T-cell (primary cell): ENCODE measurements at places on chromosomes 7 and 10. TPM values are rescaled to one million over a fixed set of nuclear protein-coding genes. Genes with fewer than 3 reads are reported as not detected.

- no peaks in the 10 kb centered on the region for H3K4me1 ChIP-seq
- H3K4me3 ChIP-seq = no peak overlapping the region
- no peak for DNase-seq
- H3K27ac ChIP-seq = no peak overlapping the region
- H3K27me3 ChIP-seq = no peaks in the 10 kb centered on the region
Observed at GRCh38 chr10:60338786-60339185, 50.9 kb downstream of the ANK3 start.

DNA sequence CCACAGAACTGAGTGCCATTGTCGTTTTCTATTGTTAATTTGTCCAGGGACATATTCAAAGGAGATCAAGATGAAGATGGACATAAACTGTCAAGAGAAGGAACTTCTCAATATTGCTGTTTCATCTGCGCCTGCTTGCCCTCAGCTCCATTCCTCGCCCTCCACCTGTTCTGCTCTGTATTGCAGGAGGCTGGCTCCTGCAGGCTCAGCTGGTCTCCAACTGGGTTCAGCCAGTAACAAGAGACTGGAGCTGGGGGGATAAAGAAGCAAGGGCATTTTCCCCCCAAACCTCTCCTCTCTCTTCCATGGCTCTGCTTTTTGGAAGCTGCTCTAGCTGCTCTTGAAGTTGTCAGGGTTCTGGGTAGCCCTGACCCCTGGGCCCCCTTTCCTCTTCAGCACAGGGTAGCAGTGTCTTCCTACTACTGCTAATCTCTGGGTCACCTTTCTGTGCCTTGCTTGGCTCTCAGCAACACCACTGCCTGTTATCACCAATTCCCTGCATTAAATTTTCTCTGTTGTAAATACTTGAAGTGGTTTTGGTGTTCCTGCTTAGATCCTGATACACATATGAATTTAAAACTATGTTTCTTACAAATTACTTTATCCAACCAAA lies 149.0 kb upstream of the FGFR2 start:
- H3K4me1 ChIP-seq = no peaks in the 10 kb centered on the region
- H3K4me3 ChIP-seq = no peak overlapping the region
- no peaks in the 10 kb centered on the region for H3K27me3 ChIP-seq
- H3K36me3 ChIP-seq = peaks cover 5% of the 10 kb centered on the region

The ANKRD1 gene
- not detected for total RNA-seq

The GRID1 gene
- total RNA-seq = not detected

The RASA4B gene
- total RNA-seq = 51.7 TPM

The C10orf67 gene
- 0.13 TPM for total RNA-seq

The SIRT1 gene
- 46.7 TPM for total RNA-seq

DNA sequence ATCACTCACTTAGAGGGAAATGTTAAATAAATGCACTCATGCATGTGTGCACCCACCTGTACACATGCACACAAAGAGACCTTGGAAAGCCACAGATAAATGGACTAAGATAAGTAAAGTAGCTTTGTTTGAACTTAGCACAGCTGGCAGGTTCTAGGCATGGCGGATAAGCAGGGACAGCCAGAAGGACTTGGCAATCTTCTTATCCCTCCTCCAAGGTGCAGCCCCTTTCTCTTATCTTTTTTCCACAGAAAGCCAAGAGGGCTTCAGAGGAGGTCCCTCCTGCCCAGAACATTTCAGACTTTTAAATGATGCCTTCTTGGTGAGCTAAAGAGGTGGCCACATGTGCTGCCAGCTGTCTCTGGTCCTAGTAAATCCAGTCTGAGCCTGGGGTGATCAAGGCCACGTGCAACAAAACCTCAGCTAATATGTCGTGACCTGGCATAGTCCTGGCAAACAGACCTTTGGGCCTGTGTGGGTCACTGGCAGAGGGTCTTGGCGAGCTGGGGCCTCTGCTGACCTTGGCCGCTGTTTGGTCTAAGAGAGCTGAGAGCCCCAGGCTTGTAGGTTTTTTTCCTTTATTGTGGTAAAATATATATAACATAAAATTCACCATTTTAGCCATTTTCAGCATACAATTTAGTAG lies 43.2 kb upstream of the SLC35B4 start:
- H3K4me1 ChIP-seq = no peaks in the 10 kb centered on the region
- no peaks in the 10 kb centered on the region for H3K36me3 ChIP-seq
- no peak overlapping the region for H3K27ac ChIP-seq

The CADPS2 gene
- total RNA-seq = not detected

GRCh38 chr7:30321089-30321881 lies 36.9 kb downstream of the ZNRF2 start:
- H3K27ac ChIP-seq = peak overlapping the region; percentile 91
- H3K36me3 ChIP-seq = no peaks in the 10 kb centered on the region
- no peaks in the 10 kb centered on the region for H3K27me3 ChIP-seq
- H3K4me3 ChIP-seq = peak overlapping the region; percentile 37
- peaks cover 20% of the 10 kb centered on the region for H3K4me1 ChIP-seq
- no peak for DNase-seq

The MBL2 gene
- total RNA-seq = 0.10 TPM

GRCh38 chr7:51366930-51367613 lies 50.5 kb upstream of the COBL start:
- H3K27me3 ChIP-seq = peaks cover 11% of the 10 kb centered on the region
- H3K27ac ChIP-seq = no peak overlapping the region
- DNase-seq = no peak
- H3K36me3 ChIP-seq = no peaks in the 10 kb centered on the region

The RFC2 gene
- total RNA-seq = 14.8 TPM

DNA sequence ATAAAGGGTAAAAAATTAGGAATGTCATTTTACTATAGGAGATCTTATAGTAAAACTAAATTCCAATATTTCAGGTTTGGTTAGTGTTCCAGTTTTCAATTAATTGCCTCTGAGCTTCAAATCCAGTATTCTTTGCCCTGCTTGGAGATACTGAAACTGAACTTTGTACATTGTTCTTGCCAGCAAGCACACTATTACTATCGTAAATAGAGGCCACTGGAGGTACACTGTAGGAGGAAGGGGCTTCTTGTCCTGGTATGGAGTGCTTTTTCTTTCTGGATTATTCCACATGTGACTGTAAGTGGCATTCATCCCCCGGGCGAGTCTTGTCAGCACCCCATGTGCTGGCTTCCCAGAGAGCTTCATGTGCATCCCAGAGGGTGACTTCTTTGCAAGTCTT lies 234.7 kb upstream of the PTPRZ1 start:
- H3K4me1 ChIP-seq = no peaks in the 10 kb centered on the region
- DNase-seq = no peak
- no peaks in the 10 kb centered on the region for H3K27me3 ChIP-seq
- no peak overlapping the region for H3K4me3 ChIP-seq

GRCh38 chr7:97973206-97973658 lies 16.8 kb downstream of the OCM2 start:
- peaks cover 2% of the 10 kb centered on the region for H3K27me3 ChIP-seq
- H3K4me3 ChIP-seq = no peak overlapping the region
- peaks cover 9% of the 10 kb centered on the region for H3K4me1 ChIP-seq
- no peak overlapping the region for H3K27ac ChIP-seq

GRCh38 chr10:132575320-132576201 lies 38.0 kb downstream of the INPP5A start:
- DNase-seq = no peak
- no peaks in the 10 kb centered on the region for H3K36me3 ChIP-seq
- H3K4me1 ChIP-seq = peaks cover 56% of the 10 kb centered on the region

- no peak for DNase-seq
- no peak overlapping the region for H3K27ac ChIP-seq
- no peaks in the 10 kb centered on the region for H3K36me3 ChIP-seq
- H3K4me3 ChIP-seq = no peak overlapping the region
Observed at GRCh38 chr10:89197473-89197872, 9.6 kb downstream of the CH25H start.

DNA sequence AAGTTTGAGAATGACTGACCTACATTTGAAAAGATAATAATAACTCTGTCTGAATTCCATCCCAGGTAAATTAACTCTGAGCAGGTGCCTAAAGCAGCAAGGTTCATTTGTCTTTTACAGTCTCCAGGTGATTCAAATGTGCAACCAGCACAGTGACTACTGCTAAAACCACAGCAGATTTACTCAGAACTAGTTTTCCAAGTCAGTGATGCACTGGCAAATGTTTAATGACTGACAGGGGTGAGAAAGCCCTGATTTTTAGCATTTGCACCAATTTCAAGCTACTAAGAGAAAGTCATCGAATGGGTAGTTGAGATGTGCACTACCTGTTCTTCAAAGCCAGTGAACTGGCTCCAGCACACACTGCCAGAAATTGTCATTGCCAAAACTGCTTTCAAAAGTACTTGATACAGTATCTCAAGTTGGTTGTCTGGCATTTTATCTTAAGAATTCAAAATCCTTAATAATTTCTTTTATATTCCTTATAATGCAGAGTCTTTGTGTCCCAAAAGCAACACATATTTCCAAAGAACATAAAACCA lies 60.3 kb downstream of the ATOH7 start:
- H3K27me3 ChIP-seq = peaks cover under 1% of the 10 kb centered on the region
- no peak for DNase-seq
- no peak overlapping the region for H3K27ac ChIP-seq
- H3K36me3 ChIP-seq = no peaks in the 10 kb centered on the region
- no peak overlapping the region for H3K4me3 ChIP-seq
- H3K4me1 ChIP-seq = no peaks in the 10 kb centered on the region

GRCh38 chr7:33530664-33531063 lies 374.7 kb upstream of the BMPER start:
- H3K27ac ChIP-seq = no peak overlapping the region
- no peak overlapping the region for H3K4me3 ChIP-seq
- no peaks in the 10 kb centered on the region for H3K27me3 ChIP-seq
- no peak for DNase-seq

DNA sequence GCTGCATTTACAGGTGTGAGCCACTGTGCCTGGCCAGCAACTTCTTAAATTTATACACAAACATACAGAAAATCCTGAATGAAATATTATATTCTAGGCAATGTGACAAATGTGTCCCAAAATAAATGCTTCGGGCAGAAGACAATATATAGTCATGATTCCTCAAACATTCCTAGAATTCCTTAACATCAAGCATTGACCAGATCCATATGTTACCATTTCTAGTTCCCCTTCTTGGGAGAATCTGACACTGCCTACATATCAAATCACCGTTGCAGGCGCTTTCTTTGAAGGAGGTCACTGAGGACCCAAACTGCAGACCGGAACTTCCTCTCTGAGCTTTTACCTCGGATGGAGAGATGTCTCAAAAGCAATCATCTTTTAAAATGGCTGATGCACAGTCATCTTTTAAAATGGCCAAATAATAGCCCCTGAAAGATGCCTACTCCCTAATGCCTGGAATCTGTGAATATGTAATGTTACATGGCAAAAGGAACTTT lies 323.5 kb downstream of the PHF14 start:
- no peaks in the 10 kb centered on the region for H3K4me1 ChIP-seq
- H3K27me3 ChIP-seq = no peaks in the 10 kb centered on the region
- no peak overlapping the region for H3K27ac ChIP-seq
- no peaks in the 10 kb centered on the region for H3K36me3 ChIP-seq
- no peak for DNase-seq

DNA sequence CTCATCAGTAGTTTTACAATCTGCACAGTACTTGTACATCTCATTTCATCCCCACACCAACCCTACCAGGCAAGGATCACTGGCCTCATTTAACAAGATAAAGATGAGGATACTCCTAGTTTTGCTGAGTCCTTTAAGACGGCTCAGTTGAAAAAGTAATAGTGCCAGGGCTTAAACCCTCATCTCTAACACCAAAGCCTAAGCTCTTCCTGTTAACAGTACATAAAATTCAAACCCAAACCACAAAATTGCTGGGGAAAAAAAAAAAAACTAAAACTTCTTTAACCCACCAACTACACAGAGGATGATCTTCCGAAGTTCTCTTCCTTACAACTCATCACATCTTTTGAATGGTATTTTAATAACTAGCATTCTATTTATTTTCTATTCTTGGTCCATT lies 1.3 kb downstream of the SAR1A start:
- peak overlapping the region; percentile 75 for H3K27ac ChIP-seq
- H3K27me3 ChIP-seq = no peaks in the 10 kb centered on the region
- peak overlapping the region; percentile 77 for H3K4me3 ChIP-seq
- H3K4me1 ChIP-seq = peaks cover 53% of the 10 kb centered on the region
- no peak for DNase-seq

DNA sequence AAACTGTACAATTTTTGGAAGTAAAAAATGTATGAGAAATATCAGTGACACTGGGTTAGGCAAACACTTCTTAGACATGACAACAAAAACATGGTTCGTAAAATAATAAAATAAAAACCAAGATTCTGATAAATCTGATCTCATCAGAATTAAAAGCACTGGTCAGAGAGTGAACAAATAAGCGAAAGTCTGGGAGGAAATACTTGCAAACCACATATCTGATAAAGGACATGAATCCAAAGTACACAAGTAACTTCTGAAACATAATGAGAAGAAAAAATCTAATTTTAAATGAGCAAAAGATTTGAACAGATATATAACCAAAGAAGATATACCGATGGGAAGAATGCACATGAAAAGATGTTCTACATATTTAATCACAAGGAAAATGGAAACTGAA lies 91.5 kb downstream of the RTKN2 start:
- no peaks in the 10 kb centered on the region for H3K36me3 ChIP-seq
- H3K4me3 ChIP-seq = no peak overlapping the region
- no peaks in the 10 kb centered on the region for H3K27me3 ChIP-seq
- H3K4me1 ChIP-seq = peaks cover 8% of the 10 kb centered on the region
- DNase-seq = no peak
- no peak overlapping the region for H3K27ac ChIP-seq

The TCAF2 gene
- 31.8 TPM for total RNA-seq

- H3K36me3 ChIP-seq = no peaks in the 10 kb centered on the region
- H3K4me3 ChIP-seq = no peak overlapping the region
- H3K27me3 ChIP-seq = no peaks in the 10 kb centered on the region
- no peak for DNase-seq
- no peak overlapping the region for H3K27ac ChIP-seq
Observed at GRCh38 chr7:130369110-130369711, 11.1 kb upstream of the CPA1 start.

DNA sequence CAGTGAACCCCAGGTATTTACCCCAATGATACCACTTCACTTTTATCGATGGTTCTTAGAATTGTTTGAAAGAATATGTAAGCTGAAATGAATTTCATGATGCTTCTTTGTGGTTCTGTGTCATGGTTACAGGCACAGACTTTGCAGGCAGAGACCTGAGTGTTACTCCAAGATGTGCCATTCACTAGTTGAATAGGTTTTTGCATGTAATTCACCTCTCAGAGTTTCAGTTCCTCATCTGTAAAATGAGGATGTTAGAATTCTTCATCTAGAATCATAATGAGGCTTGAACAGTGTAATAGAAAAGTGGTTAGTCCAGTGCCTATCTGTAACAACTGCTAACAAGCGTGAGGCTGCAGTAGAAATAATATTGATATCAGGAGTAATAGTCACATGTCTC lies 54.6 kb downstream of the VSTM2A start:
- no peak overlapping the region for H3K4me3 ChIP-seq
- no peak for DNase-seq
- no peak overlapping the region for H3K27ac ChIP-seq

The TAS2R3 gene
- 2.8 TPM for total RNA-seq

The MACC1 gene
- 0.41 TPM for total RNA-seq

- no peak overlapping the region for H3K4me3 ChIP-seq
- H3K36me3 ChIP-seq = no peaks in the 10 kb centered on the region
- H3K27ac ChIP-seq = no peak overlapping the region
- DNase-seq = no peak
Observed at GRCh38 chr10:88150339-88150738, 286.9 kb downstream of the PTEN start.

GRCh38 chr7:80185571-80185970 lies 50.9 kb downstream of the GNAI1 start:
- H3K36me3 ChIP-seq = no peaks in the 10 kb centered on the region
- DNase-seq = no peak
- H3K27ac ChIP-seq = no peak overlapping the region
- peaks cover 13% of the 10 kb centered on the region for H3K4me1 ChIP-seq
- no peaks in the 10 kb centered on the region for H3K27me3 ChIP-seq
